ENCODE measurements at places on chromosomes 11 and 22. TPM values are rescaled to one million over a fixed set of nuclear protein-coding genes. Genes with fewer than 3 reads are reported as not detected.
A peak's percentile ranks its signal among the peaks of the same experiment; 100 is the strongest.

- peaks cover 11% of the 10 kb centered on the region for H3K4me1 ChIP-seq
- DNase-seq: no peak
- no peak overlapping the region for H3K4me3 ChIP-seq
- H3K36me3 ChIP-seq: no peaks in the 10 kb centered on the region
- H3K27me3 ChIP-seq: no peaks in the 10 kb centered on the region
Measured at GRCh38 chr11:34630544-34630943, 9.7 kb downstream of the EHF start.

Gene F2
- not detected for polyA plus RNA-seq

DNA sequence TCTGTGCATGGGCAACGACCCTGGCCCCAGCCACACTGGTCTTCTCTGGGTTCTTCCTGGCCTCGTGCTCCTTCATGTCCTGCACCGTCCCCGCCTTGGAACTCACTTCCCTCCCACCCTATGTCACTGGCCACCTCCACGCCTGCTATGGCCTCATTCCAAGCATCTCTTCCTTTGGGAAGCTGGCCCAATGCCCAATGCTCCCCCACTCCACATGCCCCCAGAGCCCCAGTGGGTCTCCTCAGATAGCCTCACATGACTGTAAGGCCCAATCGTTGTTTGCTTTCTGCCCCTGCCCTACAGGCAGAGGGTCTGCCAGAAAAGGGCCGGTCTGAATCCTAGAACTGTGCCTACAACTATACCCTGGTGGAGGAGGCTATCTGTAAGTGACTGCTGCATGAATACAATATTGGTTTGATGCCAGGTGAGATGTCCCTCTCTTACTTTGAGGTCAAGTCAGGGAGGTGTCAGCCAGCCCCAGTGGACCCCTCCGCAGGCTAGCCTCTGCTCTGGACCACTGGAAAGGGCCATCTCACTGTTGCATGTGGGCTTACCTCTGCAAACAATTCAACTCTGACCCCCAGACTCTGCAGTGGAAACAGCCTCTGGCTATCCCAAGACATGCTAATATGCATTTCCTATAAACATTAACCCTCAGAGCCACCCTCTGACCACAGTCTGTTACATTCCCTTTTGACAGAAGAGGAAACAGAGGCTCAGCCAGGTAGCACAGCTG, 2.1 kb upstream of the GNAZ start:
- H3K27me3 ChIP-seq: peaks cover 16% of the 10 kb centered on the region
- DNase-seq: peak; percentile 58
- no peaks in the 10 kb centered on the region for H3K36me3 ChIP-seq

- H3K27ac ChIP-seq: peak overlapping the region; percentile 84
- H3K4me1 ChIP-seq: peaks cover 19% of the 10 kb centered on the region
- no peaks in the 10 kb centered on the region for H3K27me3 ChIP-seq
- DNase-seq: no peak
Measured at GRCh38 chr22:35378621-35379020, 2.3 kb upstream of the HMOX1 start.

DNA sequence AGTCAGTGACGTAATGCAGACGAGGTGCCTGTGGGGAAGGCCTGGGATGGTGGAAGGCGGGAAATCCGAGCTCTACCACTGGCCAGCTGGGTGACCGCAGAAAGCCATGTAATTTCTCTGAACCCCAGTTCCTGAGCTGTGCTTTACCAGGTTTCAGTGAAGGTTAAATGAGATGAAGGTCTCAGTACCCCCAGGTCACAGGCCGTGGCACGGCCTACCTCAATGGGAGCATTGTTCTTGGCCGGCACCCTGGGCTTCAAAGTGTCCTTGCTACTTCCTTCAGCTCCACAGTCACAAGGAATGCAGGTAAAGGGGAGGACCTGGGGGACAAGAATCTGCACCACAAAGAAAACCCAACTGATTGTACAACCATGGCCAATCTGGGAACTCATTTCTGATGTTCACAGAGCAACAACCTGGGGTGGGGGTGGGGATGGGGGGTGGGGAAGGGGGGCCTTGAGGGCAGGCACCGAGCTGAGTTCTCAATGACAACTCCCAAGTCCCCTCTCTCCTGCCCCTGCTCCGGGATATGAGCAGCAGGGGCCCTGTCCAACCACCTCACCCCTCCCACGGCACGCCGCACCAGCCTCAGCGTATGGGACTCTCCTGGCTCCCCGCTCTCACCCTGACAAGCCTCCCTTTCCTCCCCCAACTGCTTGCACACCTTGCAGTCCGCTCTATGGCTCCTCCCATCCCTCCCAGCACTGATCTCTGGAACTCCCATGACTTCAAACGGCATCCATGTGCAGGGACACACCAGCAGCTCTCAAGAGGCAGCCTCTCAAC, 59.1 kb upstream of the ARFGAP3 start:
- no peaks in the 10 kb centered on the region for H3K36me3 ChIP-seq
- no peaks in the 10 kb centered on the region for H3K27me3 ChIP-seq
- H3K27ac ChIP-seq: no peak overlapping the region
- H3K4me3 ChIP-seq: no peak overlapping the region

DNA sequence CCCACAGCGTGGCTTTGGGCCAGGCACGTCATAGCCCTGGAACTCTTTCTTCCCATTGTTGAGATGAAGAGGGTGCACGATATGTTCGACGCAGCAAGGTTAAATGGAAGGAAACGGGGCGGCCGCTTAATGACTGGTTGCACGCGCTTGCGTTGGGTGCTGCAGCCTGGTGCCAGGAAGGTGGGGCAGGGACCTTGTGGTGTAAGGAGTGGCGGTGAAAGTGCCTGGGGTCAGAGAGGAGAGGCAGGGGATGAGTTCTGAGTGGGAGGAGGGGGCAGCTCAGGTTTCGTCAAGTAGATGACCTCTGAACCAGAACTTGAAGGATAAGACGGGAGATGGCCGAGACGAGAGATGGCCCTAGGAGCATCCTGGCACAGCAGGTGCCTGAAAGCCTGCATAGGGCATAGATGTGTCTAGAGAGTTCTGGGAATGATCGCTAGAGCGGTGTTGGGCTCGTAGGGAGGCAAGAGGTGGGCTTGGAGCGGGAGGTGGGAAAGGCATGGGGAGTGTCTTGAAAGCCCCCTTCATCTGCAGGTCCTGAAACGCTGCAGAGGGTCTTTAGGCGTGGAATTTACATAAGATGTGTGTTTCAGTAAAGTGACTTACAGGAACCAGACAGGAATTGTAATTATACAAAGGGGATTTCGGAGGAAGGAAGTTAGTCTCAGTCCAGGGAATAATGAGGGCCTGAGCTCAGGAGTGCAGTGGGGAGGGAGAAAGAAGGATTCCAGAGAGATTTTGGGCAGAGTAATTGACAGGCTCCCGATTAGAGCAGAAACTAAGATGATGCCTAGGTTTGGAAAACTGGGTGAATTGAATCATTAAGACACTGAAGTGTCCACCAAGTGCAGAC, 43.2 kb upstream of the CLDN5 start:
- no peak overlapping the region for H3K27ac ChIP-seq
- no peaks in the 10 kb centered on the region for H3K36me3 ChIP-seq
- no peaks in the 10 kb centered on the region for H3K4me1 ChIP-seq
- DNase-seq: no peak

Gene RHOG
- polyA plus RNA-seq: 102 TPM

DNA sequence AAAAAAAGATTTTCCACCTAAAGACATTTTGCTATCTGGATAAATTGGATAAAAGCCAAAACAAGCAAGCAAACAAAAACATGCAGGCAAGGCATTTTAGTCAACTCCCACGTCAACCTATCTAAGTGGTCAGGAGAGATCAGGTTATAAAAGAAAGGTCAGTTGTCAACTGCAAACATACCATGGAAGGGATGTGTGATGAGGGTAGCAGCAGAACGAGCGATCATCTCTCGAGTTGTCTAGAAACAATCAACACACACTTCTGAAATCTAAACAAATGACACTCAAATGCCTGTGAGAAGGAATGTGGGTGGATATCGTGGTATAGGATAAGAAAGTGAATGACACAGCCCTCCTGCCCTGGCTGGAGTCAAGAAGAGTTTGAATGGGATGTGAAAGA, 10.9 kb downstream of the MTCH2 start:
- H3K4me1 ChIP-seq: no peaks in the 10 kb centered on the region
- no peak for DNase-seq
- H3K36me3 ChIP-seq: no peaks in the 10 kb centered on the region
- no peak overlapping the region for H3K4me3 ChIP-seq
- no peaks in the 10 kb centered on the region for H3K27me3 ChIP-seq
- no peak overlapping the region for H3K27ac ChIP-seq

Gene VSIG10L2
- polyA plus RNA-seq: 1.2 TPM

Gene MMP12
- polyA plus RNA-seq: 0.52 TPM

DNA sequence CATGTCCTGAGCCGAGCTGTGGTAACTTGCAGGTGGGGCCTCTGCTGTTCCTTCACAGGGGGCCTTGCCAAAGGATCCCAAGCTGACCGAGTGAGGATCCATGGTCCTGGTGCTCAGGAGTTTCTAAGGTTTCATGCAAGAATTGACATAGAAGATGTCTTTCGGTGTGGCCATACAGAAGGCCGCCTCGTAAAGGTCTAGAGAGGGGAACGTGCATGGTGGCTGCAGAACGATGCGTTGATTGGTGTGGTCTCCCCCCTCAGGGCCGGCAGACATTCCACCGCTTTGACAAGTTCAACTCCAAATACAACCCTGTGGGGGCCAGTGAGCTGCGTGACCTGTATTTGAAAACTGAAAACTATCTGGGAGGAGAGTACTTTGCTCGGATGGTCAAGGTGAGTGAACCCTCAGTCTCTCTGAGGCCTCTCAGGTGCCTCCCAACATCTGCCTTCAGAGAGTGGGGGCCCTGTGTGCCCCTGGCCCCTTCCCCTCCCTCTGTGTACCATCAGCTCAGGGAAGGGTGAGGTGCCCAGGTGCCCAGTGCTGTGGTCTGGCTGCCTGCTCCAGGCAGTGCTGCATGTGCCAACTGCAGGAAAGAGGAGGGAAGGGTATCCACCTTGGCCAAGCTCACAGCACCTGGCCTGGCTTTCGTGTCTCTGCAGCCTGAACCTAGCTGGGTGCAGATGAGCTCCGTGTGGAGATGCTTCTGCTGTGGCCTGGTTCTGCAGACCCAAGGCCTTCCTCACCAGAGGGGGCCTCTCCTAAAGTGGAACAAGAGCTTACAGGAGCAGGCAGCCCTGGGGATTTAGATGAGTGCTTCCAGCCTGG, 39.8 kb downstream of the AMPD3 start:
- peaks cover 18% of the 10 kb centered on the region for H3K4me1 ChIP-seq
- no peak for DNase-seq
- no peak overlapping the region for H3K27ac ChIP-seq
- no peak overlapping the region for H3K4me3 ChIP-seq

DNA sequence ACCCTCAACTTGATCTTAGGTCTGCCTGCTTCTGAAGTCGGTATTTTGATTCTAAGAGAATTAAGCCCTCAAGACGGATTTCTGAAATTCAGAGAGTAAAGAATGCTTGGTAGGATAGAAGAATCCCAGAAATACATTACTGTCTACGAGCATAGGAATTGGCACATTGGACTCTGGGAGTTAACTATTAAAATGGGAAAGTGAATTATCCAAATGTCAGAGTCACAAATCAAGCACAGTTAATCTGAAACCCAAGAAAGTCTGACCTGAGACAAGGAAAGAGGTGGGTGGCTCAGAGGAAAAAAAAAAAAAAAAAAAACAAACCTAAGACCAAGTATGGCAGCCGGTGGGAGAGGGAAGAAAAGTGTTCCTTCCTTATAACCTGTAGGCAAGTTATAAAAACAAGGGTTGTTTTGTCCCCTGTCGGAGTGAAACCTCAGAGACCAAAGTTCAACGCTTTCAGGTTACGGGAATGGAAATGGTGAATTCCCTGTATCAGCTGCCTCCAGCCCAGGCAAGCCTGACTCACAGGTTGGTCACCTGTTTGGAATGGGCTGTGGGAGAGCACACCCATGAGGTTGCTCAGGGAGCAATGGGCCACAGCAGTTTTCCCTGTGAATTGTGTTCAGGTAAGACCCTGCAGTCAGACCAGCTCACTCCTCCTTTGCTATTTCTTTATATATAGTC, 139.0 kb downstream of the ETS1 start:
- H3K4me3 ChIP-seq: no peak overlapping the region
- H3K4me1 ChIP-seq: no peaks in the 10 kb centered on the region
- no peaks in the 10 kb centered on the region for H3K36me3 ChIP-seq
- H3K27me3 ChIP-seq: no peaks in the 10 kb centered on the region
- DNase-seq: no peak

DNA sequence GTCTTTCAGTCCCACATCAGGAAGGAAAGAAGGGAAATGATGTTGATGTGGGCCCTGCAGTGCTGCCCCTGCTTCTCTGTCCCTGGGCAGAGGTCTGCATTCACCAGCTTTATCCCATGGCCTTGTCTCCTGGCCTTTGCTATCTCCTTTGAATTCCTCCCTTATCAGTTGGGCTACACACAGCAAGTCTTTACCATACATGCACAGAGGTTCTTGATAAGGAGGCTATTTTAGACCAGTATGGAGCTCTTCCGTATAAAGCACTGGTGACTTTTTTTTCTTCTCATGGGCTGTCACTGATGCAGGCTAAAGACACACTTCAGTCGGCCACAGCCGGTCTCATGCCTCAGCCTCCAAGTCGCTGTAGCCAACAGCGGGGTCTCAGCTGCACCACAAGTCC, 20.2 kb downstream of the MYO18B start:
- H3K4me1 ChIP-seq: peaks cover 31% of the 10 kb centered on the region
- no peaks in the 10 kb centered on the region for H3K27me3 ChIP-seq
- H3K27ac ChIP-seq: peak overlapping the region; percentile 67
- H3K4me3 ChIP-seq: no peak overlapping the region
- DNase-seq: no peak
- H3K36me3 ChIP-seq: no peaks in the 10 kb centered on the region

- H3K4me1 ChIP-seq: peaks cover 9% of the 10 kb centered on the region
- DNase-seq: no peak
- H3K27ac ChIP-seq: peak overlapping the region; percentile 86
- H3K36me3 ChIP-seq: no peaks in the 10 kb centered on the region
- H3K27me3 ChIP-seq: no peaks in the 10 kb centered on the region
- peak overlapping the region; percentile 43 for H3K4me3 ChIP-seq
Measured at GRCh38 chr11:86202013-86202336, 42.6 kb upstream of the EED start.

Gene DBX1
- not detected for polyA plus RNA-seq

GRCh38 chr11:45316258-45316657, 30.1 kb upstream of the SYT13 start:
- DNase-seq: no peak
- H3K36me3 ChIP-seq: no peaks in the 10 kb centered on the region
- H3K4me1 ChIP-seq: no peaks in the 10 kb centered on the region
- H3K27ac ChIP-seq: no peak overlapping the region
- H3K4me3 ChIP-seq: no peak overlapping the region

- no peak overlapping the region for H3K27ac ChIP-seq
- H3K4me3 ChIP-seq: no peak overlapping the region
- H3K27me3 ChIP-seq: no peaks in the 10 kb centered on the region
- no peaks in the 10 kb centered on the region for H3K4me1 ChIP-seq
- H3K36me3 ChIP-seq: no peaks in the 10 kb centered on the region
Measured at GRCh38 chr11:130689222-130689908, 226.9 kb downstream of the SNX19 start.

- no peak for DNase-seq
- no peak overlapping the region for H3K4me3 ChIP-seq
- H3K27ac ChIP-seq: no peak overlapping the region
- H3K27me3 ChIP-seq: no peaks in the 10 kb centered on the region
- H3K36me3 ChIP-seq: no peaks in the 10 kb centered on the region
Measured at GRCh38 chr11:92167571-92167970, 57.0 kb upstream of the FAT3 start.

- no peaks in the 10 kb centered on the region for H3K27me3 ChIP-seq
- peaks cover 18% of the 10 kb centered on the region for H3K36me3 ChIP-seq
- no peak overlapping the region for H3K4me3 ChIP-seq
- no peaks in the 10 kb centered on the region for H3K4me1 ChIP-seq
Measured at GRCh38 chr11:61880454-61880853, 10.9 kb downstream of the FADS3 start.

GRCh38 chr11:124672536-124673215, 863 bp downstream of the SIAE start:
- H3K4me3 ChIP-seq: peak overlapping the region; percentile 79
- no peaks in the 10 kb centered on the region for H3K27me3 ChIP-seq
- H3K27ac ChIP-seq: peak overlapping the region; percentile 69
- no peaks in the 10 kb centered on the region for H3K36me3 ChIP-seq
